ENCODE measurements at places on chromosomes 2 and 18. TPM values are rescaled to one million over a fixed set of nuclear protein-coding genes. Genes with fewer than 3 reads are reported as not detected.

SFT2D3 gene
- 4.1 TPM for total RNA-seq

CCDC85A gene
- total RNA-seq: not detected

GAL3ST2 gene
- 0.20 TPM for total RNA-seq

CYTIP gene
- total RNA-seq: 343 TPM

RTKN gene
- 0.50 TPM for total RNA-seq
